Activated T-helper 1 cell treated with anti-CD3 and anti-CD28 coated beads, Interleukin-12 subunit alpha, Interleukin-12 subunit beta, Interleukin-2, Interleukin-4 antibody, amounts not matched to agents 30 ng/mL and 10 ng/mL and 1 ng/mL, durations not matched to agents 14 hours and 24 hours and 36 hours (primary cell): ENCODE measurements at places on chromosomes 7 and 10.

GRCh38 chr10:91771907-91772306 is 26.3 kb upstream of the TNKS2 start:
- DNase-seq, result no peak

- peak; percentile 1 for DNase-seq
These were observed 404.6 kb downstream of the RPS24 start for GRCh38 chr10:78437998-78438906.

GRCh38 chr10:5560817-5561703 is 36.3 kb downstream of the CALML3 start:
- no peak for DNase-seq

DNA sequence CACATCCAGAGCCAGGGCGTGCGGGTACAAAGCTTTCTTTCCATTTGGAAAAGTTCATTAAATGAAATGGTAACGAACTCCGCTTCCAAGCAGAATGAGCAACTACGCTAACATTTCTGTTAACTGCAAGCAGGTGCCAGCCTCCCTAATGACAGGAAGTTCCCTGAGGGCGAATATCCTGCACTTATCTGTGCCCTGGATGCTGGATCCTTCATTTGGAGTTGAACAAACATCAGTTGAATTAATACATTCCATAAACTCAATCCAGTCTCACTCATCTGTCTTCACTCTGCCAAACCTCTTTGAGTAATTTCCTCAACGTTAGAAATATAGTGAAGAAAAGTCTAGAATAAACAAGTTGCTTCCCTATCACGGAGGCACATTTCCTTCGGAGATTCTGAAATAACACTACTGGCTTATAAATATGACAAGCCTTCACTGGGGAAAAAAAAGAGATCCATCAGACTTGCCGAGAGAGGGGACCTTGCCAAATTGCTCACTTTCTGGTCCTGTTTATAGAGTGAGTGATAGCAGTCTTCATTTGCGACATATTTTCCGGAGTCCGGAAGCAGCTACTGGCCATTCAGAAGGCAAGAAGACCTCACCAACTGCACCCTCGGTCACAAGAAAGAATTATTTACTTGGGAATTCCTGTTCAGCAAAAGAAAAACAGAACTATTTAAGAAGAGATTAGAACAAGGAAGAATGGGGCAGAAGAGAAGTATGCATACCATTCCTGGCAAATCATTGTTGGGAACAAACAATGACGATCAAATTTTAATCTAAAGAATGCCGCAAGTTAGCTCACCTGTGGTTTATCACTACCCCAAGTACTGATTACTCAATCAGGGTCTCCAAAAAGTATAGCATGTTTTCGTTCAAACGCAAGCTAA is 196.4 kb downstream of the FAM107B start:
- no peak for DNase-seq

GRCh38 chr7:143485500-143485899 is 7.8 kb downstream of the TAS2R41 start:
- DNase-seq, result no peak

- peak; percentile 22 for DNase-seq
These were observed 95.2 kb downstream of the CLEC2L start for GRCh38 chr7:139618482-139619366.

GRCh38 chr10:16720812-16721211 is 96.4 kb downstream of the RSU1 start:
- DNase-seq, result no peak

DNA sequence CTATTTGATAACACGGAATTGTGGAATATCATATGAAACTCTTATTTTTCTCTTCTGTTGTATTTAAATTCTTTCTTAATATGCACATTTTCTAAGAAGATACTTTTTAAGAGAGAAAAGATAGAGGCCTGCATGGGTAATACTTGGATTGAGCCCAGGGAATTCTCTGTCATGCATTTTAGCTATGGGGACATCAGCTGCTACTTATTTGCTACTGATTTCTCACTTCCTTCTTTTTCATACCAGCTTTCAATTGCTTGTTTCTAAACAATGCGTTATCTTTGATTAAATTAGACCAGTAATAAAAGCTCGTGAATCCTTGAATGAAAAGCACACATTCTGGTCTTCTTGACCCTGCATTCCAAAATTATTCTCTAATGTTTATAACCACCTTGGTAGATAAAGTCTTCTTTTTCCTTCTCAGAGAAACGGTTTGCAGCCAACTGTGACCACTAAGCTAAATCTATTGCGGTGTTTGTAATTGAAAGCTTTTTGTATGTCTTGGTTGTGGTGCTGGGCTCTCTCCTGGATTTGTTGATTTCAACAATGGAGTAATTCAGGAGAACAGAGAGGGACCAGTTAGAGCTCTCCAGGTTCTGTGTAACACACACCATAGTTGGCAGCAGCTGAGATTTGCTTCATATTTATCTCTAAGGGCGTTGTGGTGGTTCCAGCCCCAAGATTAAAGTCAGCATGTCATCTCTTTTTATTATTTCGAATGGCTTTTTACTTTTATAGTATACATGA is 139.3 kb downstream of the PPP1R9A start:
- no peak for DNase-seq

DNA sequence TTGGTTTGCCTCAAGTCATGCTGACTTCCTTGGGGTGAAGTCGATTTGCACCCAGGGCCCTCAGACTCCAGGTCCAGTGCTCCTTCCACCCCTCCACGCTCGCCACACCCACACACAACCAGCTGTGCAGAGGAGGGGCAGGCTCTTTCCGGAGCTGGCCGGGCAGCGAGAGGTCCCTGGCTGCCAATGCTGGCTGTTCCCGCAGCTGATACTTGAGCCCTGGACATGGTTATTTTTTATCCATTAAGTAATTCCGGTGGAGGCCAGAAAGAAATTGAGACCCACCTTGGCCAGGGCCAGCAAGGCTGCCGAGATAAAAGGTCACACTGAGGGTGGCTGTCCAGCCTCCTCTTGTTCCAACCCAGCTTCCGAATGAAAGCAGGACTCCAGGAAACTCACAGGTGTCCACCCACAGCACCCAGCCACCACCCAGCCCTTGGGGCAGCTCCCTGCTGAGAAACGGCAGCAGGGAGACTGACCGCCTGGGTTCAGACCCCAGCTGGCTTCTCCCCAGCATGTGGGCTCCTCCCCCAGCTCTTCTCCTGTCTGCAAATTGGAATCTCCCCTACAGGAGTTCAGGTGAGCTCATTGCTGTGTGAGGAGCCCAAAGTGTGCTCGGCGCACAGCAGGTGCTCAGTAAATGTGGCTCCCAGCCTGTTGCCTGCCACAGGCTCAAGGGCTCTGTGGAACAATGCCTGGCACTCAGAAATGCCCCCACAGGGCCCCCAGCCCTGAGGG is 77.8 kb downstream of the PDGFA start:
- DNase-seq, result no peak

GRCh38 chr10:103884681-103885139 is 29.3 kb upstream of the SH3PXD2A start:
- peak; percentile 13 for DNase-seq

DNA sequence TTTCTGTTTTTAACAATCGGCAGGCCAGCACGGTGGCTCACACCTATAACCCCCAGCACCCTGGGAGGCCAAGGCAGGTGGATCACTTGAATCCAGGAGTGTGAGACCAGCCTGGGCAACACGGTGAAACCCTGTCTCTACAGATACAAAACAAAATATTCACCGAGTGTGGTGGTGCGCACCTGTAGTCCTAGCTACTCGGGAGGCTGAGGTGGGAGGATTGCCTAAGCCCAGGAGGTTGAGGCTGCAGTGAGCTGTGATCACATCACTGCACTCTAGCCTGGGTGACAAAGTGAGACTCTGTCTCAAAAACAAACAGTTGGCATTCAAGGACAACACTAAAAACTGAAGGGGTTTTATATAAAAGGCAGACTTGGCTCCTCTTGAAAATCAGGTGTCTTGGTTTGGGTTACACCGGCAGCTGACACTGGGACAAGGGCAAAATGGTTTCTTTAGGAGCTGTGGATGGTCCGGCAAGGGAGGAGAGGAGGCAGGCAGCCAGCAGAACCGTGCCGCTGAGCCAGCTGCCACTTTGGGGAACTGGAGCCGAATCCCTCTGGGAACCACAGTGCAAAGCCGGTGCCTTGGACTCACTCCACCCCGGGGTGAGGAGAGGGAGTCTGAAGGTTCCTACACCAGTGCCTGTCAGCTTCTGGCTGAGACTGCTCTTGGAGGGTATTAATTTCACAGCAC is 52.6 kb downstream of the CHST3 start:
- no peak for DNase-seq

DNA sequence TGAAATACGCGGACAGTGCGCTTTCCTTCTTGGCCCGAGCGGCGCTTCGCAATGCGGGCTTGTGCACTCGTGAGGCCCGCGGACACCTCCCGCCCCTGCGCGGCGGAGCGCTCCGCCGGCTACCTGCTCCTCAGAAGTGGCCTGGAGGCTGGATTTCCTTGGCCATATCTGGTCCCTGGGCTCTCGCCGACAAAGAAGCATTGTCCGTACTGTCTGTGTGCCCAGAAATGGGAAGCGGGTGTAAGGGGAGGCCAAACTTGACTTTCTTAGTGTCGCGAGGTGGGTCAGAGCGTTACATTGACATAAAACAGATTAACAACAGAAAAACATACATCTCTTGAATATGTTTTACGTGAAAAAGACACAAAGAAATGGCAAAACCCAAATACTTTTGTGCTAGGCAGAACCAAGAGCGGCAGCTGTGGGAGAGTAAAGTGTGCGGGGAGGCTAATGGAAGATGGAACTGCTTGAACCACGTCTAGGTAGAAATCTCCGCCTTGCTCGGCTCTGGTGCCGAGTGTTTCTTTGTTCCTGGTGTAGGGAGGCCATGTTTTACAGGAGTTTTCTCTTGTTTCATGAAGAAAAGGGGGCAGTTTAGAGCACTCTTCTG is 1.4 kb downstream of the LANCL2 start:
- no peak for DNase-seq

DNA sequence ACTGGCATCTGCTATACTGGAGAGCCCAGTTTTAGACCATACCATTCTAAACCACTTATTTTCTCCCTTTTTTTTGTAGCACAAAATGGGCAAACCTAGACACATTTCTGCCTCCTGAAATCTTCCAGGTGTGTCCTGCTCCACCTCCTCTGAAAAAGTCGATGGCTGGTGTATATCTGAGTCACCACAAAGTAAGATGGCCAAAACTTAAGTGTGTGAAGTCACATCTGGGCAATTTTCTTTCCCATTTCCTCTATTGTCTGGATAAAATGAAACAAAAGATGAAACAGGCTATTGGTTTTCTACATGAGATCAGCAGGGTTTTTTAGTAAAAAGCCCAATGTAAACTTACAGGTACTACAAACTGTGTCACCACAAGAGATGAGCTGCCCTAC is 65.5 kb downstream of the OSBPL3 start:
- no peak for DNase-seq

DNA sequence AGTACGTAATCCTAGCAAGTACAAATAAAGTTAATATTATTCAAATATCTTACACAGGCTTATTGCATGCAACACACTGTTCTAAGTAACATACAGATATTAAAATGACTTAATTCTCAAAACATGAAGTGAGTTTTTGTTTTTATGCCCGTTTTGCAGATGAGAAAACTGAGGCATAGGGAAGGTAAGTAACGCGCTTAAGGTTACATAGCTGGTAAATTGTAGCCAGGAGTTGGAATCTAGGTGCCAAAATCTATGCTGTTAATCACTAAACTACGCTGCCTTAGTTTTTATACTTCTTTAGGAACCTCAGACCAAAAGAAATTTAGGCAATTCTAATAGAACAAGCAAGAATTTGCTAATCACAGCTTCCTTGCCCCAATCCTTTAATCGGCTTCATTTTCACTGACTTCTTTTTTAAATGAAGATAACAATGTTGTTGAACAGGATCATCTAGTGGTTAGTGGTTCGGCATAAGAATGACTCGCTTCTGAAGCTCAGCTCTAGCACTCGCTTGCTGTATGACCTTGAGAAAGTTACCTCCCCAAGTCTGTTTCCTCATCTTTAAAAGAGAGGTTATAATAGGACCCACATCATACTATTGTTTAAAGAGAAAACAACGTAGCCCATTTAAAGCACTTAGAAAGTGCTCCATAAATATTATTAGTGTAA is 1.0 kb upstream of the LRRTM3 start:
- no peak for DNase-seq
